ENCODE measurements at places on chromosomes 4 and X. TPM values are rescaled to one million over a fixed set of nuclear protein-coding genes. Genes with fewer than 3 reads are reported as not detected.

DNA sequence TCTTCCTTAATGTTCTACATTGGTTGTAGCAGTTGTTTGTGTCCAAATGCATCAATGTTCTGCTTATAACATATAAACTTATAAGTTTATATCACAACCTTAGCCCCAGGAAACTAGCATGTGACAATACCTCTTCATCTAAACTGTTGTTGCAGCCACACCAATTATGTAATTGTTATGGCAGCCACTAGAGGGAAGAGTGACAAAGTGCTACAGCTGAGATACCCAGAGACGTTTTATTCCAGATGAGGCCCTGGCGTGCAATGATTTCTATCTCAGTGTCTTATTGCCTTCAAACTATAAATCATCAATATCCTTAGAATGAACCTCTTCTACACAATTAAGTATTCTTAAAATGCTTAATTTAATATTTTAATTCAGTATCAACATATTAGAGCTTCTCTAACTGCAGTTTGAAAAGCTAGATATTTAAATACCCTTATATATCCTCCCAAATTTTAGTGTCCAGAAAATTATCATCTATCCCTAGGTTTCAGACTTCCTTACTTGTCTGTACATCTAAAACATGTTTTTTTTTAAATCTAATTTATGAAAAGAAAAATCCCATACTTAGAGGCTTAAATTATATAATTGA, 171.6 kb downstream of the PCDH10 start:
- DNase-seq: peak; percentile 51

- no peak for DNase-seq
Observed at GRCh38 chr4:123092586-123092985, 170.2 kb upstream of the NUDT6 start.

DNA sequence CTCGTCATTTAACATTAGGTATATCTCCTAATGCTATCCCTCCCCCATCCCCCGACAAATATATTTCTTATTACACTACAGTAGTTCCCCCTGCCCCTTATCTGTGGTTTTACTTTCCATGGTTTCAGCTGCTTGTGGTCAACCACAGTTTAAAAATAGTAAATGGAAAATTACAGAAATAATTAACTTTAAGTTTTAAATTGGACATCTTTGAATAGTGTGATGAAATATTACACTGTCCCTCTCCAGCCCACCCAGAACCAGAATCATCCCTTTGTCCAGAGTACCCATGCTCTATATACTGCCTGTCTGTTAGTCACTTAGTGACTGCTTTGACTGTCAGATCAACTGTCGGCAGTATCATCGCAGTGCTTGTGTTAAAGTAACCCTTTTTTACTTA, 47.4 kb upstream of the VEGFC start:
- no peak for DNase-seq

- DNase-seq: no peak
Observed at GRCh38 chr4:76787898-76788297, 110.0 kb downstream of the SOWAHB start.

Gene TBC1D9
- 43.4 TPM for total RNA-seq

GRCh38 chrX:8724300-8724699, 7.6 kb downstream of the ANOS1 start:
- peak; percentile 25 for DNase-seq

- no peak for DNase-seq
Observed at GRCh38 chr4:182042945-182043344, 200.3 kb upstream of the TENM3 start.

- DNase-seq: peak; percentile 87
Observed at GRCh38 chr4:51906167-51906958, 63.4 kb downstream of the DCUN1D4 start.

GRCh38 chrX:153685751-153686696, 1.7 kb upstream of the SLC6A8 start:
- no peak for DNase-seq

DNA sequence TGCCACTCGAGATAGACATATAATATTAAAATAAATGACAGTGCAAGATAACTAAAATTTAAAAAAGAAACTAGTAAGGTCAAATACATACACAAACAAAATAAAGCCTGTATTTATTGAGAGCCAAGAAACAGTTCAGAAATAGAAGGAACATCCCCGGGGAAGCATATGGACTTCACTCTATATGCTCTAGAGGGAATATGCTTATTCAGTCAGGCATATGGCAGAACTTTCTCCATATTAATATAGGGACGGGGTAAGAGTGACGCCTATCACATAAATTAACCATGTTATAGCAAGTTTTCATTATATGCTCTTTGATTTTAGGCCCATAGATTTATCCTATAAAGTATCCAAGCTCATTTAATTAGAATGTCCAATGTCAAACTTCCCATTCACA, 56.7 kb upstream of the EFHC2 start:
- no peak for DNase-seq

Gene TMEM154
- 50.0 TPM for total RNA-seq

- DNase-seq: no peak
Observed at GRCh38 chr4:63937961-63938360, 471.3 kb downstream of the TECRL start.

GRCh38 chrX:15143050-15143824, 126.6 kb downstream of the ASB9 start:
- DNase-seq: peak; percentile 18

- DNase-seq: no peak
Observed at GRCh38 chr4:84689197-84689596, 106.3 kb downstream of the CDS1 start.

DNA sequence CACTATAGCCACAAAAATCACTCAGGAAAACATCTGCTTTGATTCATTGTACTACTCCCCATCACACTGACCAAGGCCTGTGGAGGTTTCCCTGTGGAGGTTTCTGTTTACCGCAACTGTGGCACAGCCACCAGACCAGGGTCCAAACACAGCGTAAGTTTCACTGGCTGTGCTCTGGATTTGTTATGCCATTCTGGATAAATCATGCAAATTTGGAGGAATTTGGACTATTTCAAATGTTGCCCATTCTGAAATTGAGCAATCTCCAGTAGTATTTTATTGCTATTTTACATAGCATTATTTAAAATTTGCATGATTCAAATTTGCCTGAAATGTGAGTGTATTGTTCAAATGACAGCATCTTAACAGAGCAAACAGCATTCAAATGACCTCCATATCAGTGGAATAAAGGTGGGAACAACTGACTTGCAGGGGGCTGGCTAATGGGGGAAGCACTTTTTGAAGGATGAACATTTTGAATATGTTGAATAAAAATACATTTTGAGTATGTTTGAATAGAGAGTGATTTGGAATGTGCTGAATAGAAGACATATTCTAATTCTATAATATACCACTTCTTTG, 66.1 kb upstream of the ACSL1 start:
- DNase-seq: no peak

DNA sequence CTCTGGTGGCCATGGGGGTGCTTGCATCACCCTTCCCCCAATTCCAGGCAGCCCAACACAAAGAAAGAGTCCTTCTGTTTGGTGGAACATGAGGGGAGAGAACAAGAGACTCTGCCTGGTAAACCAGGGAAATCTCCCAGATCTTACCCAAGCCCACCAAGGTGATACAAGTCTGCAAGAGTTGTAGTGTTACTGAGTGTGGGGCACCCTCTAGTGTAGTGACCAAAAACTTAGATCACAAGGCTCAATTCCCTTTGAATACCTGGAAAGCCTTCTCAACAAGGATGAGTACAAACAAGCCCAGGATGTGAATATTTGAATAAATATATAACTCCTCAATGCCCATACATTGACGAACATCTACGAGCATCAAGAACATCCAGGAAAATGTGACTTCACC, 64.7 kb downstream of the IL13RA2 start:
- DNase-seq: no peak

DNA sequence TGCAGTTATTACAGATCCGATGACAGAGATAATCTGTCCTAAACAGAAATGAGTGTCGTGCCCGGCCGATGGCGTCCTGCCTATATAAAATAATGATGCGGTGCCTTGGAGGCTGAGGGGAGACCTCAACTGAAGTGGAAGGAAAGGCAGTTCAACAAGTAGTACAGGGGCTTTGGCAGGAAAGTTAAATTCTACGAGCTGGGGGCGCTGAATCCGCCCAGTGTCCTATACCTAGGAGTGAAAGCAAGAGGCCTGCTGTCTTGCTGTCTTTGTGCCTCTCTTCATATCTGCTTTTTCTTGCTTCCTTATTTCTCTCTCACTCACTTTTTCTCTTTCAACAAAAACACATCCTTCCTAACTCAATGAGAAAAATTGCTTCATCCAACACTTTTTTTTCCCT, 82.2 kb upstream of the PRPS2 start:
- no peak for DNase-seq

GRCh38 chrX:19515615-19516105, 352 bp upstream of the MAP3K15 start:
- DNase-seq: no peak

GRCh38 chr4:4867375-4868039, 8.0 kb downstream of the MSX1 start:
- DNase-seq: no peak

DNA sequence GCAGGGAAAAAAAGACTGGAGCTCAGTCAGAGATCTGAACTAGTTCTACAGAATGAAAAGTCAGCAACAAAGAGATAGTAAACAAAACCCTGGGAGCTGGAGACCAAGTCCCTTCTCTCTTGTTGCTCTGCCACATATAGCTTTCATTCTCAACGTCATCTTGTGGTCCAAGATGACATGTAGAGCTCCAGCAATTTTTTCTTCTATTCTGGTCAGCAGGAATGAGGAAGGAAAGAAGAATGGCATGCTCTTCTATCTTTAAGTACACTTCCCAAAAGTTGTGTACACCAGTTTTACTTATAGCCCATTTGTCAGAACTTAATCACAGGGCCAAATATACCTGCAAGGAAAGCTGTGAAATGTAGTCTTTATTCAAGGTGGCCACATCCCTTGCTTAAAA, 45.6 kb downstream of the RAP2C start:
- DNase-seq: no peak

Gene HHIP
- total RNA-seq: 971 TPM

Gene LINC00632
- 12.7 TPM for total RNA-seq

Gene CSAG2
- total RNA-seq: not detected

DNA sequence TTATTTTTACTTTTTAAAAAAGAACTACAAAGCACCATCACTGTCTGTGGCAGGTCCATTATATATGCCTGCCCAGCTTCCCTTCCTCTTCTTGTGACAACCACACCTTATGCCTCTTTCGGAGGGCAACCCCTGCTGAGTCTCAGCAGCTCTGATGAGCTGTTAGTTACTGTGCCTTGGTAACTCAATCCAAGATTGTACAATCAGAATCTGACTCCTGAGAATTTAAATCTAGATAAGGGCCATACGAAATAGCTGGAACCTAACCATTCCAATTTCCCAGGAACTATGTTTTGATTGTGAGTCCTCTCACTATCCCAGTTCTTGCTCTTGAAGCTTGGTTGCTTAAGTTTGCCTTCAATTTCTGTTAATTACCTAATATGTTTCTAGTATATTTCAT, 61.9 kb downstream of the ADAMTS3 start:
- no peak for DNase-seq

DNA sequence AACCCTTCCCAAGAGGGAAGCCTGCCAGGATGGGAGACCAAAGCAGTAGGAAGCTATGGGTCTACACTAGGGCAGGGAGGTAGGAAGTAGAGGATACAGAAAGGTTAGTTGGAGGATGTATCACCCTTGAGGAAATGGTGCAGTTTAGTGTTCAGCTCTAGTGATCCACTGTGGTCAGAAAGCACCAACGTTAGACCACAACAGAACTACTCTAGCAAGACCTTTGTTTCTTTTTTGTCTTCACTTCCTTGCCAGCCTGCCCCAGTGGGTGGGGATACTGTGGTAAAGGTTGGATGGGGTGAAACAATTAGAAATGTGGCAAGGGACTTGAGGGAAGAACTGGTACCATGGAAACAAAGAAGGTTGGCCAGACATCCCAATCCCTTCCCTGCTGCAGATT, 83.3 kb downstream of the DDIT4L start:
- DNase-seq: no peak

Gene STOX2
- 0.02 TPM for total RNA-seq

- DNase-seq: no peak
Observed at GRCh38 chr4:99593781-99594641, 19.4 kb downstream of the MTTP start.

DNA sequence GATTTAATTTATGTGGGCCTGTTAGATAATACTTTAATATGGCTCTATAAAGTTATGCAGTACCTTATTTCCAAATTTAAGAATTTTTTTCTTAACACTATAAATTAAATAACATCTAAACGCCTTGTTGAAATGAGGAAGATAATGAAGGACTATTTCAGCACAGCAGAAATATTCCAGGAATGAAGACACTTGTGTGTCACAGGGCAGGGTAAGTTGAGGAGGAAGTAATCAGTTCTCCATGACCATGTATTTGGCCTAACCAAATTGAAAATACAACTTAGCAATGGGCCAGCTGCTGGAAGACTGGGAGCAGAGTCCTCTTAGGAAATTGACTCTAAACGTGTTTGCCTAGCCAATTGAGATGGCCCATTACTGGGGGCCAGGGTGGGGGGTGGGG, 16.9 kb downstream of the CXCL3 start:
- no peak for DNase-seq

Gene NUP62CL
- total RNA-seq: not detected

Gene RAB41
- not detected for total RNA-seq

- no peak for DNase-seq
Observed at GRCh38 chr4:8227201-8227770, 28.2 kb downstream of the SH3TC1 start.

Gene FAM47A
- total RNA-seq: not detected

DNA sequence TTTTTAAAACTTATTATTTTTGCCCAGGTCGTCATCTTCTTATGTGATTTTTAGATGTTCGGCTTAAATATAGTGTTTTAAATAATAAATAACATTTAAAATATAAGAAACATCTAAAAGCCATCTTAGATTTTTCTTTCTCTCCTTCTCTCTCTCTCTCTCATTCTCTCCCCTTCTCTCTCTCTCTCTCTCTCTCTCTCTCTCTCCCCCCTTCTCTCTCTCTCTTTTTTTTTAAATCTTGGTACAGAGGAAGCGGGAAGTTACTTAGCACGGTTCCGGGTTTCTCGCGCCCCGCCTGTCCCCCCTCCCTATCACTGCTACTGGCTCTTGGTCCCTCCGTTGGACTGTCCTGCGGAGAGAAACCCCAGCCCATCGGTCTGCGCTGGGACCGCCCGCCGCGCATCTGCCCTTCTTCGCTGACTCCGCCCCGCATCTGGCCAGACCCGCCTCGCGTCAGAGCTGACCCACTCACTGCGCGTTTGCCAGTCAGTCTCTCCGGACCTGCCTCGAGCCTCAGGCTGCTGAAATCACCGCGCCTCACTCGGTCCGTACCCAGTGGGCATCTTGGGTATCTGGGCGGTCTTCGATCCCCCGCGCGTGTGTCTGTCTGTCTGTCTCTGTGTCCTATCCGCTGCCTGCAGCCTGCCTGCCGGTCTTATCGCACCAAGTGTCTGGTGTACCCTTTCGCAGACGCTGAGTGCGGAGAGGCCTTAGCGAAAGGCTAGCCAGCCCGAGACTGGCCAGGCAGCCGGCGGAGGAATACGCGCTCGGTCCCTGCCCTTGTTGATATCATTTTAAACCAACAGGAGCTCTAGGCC, at the start of gene PABPC5:
Gene PABPC5, plus strand, starts transcription at position 489 of the 818 bp plus-strand sequence. CDS start 739 bp downstream, outside the sequence.
- DNase-seq: peak; percentile 9

Gene SPIN4
- 7.5 TPM for total RNA-seq

Gene SPP1
- not detected for total RNA-seq
